ENCODE measurements at places on chromosomes 13 and 19.

DNA sequence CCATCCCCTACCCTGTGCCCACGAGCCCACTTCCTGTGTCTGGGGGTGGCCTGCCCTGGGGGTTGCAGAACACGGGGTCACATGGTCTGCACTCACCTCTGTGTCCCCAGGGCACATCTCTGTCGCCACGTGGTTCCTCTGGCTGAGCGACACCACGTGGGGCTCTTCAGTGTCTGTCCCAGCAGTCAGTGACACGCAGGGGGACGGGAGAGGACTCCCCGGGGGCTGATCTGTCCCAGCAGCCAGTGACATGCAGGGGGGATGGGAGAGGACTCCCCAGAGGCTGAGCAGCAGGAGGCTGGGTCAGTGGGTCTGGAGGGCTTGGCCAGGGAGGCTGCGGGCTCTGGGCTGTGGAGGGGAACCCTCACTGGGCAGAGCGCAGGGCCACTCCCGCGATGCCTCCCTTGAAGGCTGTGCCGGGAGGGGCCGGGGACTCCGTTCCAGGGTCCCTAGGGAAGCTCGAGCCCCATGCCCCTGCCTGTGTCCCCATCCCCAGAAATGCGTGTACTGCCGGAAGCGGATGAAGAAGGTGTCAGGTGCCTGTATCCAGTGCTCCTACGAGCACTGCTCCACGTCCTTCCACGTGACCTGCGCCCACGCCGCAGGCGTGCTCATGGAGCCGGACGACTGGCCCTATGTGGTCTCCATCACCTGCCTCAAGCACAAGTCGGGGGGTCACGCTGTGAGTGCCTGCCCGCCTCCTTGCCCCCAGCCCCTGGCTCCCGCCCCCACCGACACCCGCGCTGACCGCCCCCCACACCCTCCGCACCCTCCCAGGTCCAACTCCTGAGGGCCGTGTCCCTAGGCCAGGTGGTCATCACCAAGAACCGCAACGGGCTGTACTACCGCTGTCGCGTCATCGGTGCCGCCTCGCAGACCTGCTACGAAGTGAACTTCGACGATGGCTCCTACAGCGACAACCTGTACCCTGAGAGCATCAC, 174.8 kb downstream of the KDM4B start:
- no peak for DNase-seq

GRCh38 chr13:41075034-41075433, 13.7 kb downstream of the WBP4 start:
- no peak for DNase-seq

DNA sequence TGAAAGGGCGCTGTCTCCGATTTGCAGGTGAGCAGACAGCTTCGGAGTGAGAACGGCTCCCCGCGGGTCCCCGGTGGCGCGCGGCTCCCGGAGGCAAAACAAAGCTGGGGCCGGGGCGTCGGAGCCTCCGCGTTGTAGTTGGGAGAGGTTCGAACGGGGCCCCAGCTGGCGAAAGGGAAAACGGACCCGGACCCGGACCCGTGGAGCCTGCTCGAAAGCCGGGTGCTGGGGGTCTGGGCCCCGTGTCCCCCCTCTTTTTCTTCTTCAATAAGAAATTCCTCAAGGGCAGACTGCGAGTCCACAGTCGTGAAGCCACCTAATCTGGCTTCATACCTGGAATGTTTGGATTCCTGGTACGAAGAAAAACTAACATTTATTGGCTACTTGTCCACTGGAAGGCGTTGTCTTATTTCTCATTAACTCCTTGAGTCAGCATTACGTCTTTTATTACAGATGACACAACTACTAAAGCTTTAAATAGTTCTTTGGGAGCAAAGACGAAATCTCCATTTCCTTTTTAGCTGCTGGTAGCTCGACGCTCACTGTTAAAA, 632 bp upstream of the MTIF3 start:
- DNase-seq = no peak

GRCh38 chr19:44731622-44732021, 16.9 kb upstream of the BCL3 start:
- no peak for DNase-seq

DNA sequence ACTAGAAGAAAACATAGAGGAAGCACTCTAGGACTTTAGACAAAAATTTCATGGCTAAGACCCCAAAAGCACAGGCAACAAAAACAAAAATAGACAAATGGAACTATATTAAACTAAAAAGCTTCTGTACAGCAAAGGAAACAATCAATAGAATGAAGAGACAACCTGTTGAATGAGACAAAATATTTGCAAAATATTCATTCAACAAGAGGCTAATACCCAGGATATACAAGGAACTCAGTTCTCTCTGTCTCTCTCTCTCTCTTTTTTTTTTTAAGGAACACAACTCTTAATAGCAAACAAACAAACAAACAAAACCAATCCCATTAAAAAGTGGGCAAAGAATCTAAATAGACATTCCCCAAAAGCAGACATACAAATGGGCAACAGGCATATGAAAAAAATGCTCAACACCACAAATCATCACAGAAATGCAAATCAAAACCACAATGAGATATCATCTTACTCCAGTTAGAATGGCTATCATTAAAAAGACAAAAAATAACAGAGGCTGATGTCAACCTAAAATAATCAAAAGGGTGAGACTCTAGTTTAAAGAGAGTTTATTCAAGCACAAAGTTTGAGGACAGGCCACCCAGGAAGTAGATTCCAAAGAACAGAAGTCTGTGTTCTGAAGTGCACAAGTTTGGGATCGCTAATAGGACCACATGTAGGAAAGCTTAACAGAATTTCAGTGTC, 27.1 kb upstream of the SLC7A9 start:
- DNase-seq = no peak

- no peak for DNase-seq
Observed at GRCh38 chr19:48991873-48992580, 1.1 kb downstream of the GYS1 start.

DNA sequence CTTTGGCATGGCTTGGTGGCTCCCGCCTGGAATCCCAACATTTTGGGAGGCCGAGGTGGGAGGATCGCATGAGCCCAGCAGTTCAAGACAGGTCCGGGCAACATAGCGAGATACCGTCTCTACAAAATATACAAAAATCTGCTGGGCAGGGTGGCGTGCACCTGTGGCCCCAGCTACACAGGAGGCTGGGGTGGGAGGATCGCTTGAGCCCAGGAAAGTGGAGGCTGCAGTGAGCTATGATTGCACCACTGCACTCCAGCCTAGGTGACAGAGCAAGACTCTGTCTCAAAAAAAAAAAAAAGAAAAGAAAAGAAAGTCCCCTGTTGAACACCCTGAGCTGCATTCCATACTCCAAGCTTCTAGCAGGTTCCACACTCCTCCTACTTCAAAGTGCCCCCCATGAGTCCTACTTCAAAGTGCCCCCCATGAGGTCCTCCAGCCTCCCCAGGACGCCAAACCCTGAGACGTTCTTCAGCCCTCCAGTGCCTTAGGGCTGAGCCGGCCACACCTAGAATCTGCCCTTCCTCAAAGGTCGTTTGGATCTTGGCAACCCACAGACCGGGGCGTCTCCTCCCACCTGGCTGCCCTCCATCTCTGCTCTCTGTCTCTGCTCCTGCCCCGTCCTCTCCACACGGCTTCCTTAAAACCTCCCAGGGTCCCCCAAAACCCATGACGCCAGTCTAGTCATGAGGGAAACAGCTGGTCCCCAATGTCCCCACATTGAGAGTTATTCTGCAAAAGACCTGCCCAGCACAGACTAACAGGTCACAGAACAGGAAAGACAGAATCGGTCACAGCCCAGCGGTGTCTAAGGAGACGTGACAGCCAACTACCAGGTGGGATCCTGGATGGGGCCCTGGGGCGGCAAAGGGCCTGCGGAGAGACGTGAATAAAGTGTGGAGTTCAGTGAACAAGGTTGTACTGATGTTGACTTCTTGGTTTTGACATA, 4.8 kb downstream of the TJP3 start:
- no peak for DNase-seq

DNA sequence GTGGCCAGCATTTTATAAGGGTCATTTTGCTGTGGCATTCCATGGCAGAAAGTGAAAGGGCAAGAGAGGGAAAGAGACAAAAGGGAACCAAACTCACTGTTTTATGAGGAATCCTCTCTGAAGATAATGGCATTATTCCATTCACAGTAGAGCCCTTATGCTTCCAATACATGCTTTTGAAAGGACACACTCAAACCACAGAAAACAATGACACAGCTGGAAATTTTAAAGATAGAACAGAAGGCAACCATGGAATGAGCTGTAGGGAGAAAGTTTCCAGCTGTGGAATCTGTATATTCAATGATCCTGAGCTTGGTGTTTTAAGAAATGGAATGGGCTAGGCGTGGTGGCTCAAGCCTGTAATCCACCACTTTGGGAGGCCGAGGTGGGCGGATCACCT, 677.4 kb downstream of the SLITRK1 start:
- DNase-seq = no peak

DNA sequence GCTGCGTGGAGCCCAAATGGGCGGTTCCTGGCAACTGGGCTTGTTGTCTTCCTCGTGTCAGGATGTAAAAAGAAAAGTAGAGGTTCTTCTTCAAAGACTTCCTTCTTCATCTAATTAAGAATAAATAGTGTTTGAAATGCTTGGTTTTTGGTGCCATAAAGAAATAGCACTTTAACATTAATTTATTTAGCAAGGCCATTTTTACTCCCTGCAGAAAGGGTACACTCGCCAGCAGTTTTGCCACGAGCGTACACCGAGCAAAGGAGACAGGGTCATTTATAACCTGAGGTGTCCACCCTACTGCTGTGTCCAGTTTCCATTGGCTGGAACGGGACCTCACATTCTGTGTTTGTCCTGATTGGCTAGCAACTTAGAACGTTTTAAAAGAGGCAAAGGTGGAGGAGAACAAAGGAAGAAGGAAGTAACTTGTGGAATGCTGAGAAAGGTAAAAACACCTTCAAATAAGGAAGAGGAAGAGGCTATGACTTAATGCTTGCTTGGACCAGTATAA, 21.8 kb upstream of the OR10H1 start:
- DNase-seq = no peak

DNA sequence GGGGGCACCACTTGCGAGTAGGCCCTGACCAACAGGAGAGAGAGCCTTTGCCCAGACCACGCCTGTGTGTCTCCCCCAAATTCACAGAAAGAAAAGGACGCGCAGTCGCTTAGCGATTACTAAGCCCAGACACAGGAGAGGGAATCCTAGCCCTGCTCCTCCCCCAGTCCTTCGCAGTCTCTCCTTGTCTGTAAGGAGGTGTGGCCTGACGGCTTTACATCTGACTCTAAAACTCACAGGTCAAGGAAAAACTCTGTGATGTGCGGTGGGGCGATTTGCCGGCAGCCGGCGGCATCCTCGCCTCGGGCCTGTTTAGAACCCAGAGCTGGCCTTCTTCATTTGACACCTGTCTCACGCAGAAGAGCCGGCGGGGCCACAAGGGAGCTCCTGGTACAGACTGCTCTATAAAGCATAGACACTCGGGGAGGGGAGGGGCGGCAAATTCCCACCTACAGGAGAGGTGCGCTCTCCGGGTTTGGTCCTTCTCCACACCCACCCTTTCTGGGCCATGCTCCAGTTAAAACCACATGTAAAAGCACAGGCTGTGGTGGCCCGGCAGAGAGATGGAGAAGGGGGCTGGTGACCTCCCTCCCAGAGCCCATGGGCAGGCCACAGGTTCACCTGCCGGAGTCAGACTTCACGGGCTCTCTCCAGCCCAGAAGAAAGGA, 17.8 kb downstream of the GPR12 start:
- no peak for DNase-seq

- no peak for DNase-seq
Observed at GRCh38 chr13:46675016-46675415, 121.9 kb downstream of the ESD start.

DNA sequence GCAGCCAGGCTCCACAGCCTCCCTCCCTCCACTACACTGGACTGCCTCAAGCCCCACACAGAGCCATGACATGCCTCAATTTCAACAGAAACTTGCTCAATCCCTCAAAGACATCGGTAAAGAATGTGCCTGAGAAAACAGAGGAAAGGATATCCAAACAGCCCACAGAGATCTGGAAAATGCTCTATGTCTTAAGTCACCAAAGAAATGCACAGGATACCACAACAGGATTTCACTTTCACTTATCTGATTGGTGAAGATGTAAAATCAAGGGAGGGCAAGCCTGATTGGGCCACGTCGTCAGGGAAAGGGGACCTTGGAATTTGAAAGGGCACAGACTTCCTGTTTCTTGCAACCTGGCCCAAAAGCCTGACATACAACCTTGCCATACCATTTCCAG, 14.2 kb downstream of the CACNA1A start:
- DNase-seq = no peak

DNA sequence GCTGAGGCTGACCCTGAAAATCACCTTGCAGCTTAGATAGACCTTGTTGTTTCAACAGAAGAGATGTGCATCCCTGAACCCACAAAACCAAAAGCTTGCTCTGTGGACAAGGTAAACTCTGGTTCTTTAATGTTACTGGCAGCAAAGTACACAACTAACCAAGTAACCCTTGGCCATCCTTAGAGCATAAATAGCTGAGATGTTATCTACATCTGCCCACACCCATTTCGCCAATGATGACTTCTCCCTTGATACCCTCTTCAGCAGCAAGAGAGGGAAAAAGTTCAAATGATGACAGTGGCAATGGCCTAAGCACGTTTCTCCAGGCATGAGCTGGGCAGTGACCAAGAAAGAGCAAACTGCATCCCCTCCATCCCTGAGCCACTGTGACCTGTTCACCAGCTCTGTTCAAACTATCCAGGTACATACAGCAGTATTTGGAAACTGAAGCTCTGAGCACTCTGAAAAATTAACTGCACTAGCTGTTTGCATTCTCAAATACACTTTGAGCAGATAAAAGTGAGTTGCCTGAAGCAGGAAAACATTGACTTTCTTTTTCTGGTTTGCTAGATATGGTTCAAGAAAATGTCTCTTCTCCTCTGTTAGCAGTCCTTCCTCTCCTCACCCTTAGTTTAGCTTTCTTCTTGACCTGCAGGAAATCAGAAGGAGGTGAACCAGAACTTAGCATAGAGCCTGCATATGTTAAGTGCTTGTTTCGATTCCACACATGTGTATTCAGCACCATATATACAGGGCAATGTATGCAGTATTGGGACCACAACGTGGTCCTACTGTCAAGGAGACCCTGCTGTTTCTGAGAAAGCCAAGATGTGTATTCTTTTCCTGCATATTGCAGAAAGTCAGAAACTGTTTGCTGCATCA, 231.7 kb downstream of the FOXO1 start:
- DNase-seq = no peak

DNA sequence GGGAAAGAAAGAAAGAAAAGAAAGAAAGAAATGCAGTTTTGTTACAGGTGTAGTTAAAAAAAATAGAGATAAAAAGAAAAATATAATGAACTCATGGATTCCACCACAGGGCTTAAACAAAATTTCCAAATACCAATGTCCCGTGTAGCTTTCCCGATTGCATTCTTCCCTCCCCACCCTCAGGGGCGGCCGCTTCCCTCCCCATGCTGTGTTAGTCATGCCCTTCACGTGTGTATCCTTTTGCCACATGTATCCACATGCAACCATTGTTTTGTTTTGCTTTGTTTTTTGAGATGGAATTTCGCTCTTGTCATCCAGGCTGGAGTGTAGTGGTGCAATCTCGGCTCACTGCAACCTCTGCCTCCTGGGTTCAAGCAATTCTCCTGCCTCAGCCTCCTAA, 3.6 kb upstream of the KMT5C start:
- DNase-seq = no peak

DNA sequence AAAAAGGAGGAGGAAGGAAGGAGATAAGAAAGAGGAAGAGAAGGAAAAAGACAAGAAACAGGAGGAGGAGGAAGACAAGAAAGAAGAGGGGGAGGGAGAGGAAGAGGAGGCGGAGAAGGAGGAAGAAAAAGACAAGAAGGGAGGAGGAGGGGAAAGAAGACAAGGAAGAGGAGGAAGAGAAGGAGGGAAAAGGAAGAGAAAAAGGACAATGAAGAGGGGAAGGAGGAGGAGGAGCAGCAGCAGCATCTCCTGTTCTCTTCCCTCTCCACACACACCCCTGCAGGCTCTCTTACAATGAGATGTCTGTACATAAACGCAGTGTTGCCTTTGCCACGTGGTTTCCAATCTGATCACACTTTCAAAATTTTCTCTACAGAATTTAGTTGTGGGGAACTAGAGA, 66.6 kb downstream of the RUBCNL start:
- no peak for DNase-seq
